ENCODE measurements at places on chromosomes 5 and 9.
A peak's percentile ranks its signal among the peaks of the same experiment; 100 is the strongest.

DNA sequence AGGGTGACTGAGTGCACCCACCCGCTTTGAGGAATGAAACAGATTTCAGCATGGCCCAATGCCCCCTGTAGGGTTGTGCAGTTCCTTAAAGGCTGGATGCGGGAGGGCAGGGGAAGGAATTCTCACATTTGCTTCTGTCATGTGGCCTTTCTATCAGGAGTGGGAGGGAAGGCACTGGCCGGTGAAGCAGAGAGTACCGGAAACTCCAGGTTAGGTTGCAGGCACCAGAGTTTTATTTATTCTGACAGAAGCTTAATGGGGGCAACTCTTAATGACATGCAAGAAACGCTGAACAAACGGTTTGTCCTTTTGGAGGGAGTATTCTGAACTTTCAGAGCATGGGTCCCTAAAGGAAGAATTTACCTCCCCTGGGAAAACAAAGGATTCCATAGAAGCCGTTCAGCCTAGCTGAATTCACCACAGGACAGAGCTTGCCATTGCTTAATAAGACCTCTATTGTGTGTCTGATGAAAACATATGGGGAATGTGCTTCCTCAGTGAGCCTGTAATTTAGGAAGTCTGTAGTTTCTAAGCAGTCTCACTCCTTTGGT, 44.1 kb upstream of the EQTN start:
- DNase-seq: no peak

DNA sequence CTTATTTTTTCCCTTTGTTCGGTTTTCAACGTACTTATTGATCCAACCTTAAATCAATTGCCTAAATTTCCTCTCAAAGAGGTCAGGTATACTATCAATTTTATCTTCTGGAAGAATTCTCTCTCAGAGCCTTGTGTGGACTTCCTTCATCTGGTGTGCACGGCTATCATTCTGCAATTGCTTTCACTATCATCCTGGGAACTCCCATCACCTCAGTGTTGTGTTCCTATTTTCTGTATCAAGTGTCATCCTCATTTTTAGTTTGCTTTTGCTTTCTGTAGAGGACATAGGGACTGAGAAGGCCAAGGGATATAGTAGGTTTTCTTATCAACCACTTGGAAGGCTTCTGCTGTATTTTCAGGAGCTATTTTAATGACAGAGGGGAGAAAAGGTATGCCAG, 11.3 kb downstream of the STOM start:
- peak; percentile 13 for DNase-seq

DNA sequence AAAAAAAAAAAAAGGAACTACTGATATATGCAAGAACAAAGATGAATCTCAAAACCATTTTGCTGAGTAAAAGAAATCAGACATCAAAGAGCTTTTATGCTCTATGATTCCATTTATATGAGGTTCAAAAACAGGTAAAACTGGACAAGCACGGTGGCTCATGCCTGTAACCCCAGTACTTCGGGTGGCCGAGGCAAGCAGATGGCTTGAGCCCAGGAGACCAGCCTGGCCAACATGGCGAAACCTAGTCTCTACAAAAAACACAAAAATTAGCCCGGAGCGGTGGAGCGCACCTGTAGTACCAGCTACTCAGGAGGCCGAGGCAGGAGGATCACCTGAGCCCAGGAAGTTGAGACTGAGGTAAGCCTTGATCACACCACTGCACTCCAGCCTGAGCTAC, 7.8 kb downstream of the PTBP3 start:
- no peak for DNase-seq

- no peak for DNase-seq
Observed at GRCh38 chr5:84862132-84862531, 477.5 kb upstream of the EDIL3 start.

DNA sequence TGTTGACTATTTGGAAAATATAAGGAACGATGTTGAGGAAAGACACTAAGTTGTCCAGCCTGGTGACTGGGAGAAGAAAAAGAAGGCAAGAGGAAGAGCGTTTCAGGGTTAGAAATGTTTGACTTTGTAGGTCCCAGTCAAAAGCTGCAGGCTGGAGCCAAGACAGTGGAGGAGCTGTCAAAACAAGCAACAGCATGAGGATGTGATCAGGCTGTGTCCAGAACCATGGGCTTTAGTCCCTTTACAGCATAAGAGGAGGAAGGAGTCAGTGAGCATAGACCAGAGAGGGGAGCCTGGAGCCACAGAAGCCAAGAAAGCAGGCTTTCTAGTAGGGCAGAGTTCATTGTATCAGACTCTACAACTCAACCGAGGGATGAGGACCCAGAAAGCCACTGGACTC, 658.5 kb downstream of the BNC2 start:
- DNase-seq: no peak

- no peak for DNase-seq
Observed at GRCh38 chr5:108398964-108399363, 17.1 kb upstream of the FBXL17 start.

DNA sequence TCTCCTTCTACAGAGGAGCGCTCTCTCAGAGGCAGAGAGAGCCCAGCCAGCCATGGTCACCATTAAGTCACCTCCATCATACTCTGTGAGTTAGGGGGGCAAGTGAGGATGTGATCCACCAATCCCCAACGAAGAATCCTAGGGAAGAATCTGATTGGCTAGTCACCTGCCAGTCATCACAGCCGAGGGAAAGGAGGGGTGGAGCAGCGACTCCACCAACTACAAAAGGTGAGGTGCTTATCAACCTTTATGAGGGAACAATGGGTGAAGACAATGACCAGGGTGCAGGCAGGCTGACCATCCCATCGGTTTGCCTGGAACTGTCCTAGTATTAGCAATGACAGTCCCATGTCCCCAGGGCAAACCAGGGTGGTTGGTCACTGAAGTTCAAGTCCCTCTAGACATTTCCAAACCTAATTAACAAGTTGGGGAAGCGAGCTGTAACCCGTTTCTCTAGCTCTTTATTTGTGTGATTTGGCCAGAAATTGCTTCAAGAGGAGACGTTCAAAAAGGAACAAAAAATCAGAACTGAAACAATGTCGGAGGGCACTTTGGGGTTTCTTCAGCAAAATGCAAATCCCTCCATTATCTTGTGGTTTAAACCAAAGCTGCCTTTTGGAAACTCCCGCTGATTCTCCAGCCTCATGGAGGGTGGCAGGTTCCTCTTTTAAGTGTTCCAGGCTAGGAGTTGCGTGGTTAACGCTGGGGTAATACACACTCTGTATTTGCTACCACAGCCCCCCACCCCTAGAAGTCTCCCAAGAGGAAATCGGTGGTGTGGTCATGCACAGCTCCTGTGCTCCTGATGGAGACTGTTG, 18.8 kb upstream of the FCN1 start:
- no peak for DNase-seq

- no peak for DNase-seq
Observed at GRCh38 chr9:89319015-89319905, 960 bp downstream of the SECISBP2 start.

DNA sequence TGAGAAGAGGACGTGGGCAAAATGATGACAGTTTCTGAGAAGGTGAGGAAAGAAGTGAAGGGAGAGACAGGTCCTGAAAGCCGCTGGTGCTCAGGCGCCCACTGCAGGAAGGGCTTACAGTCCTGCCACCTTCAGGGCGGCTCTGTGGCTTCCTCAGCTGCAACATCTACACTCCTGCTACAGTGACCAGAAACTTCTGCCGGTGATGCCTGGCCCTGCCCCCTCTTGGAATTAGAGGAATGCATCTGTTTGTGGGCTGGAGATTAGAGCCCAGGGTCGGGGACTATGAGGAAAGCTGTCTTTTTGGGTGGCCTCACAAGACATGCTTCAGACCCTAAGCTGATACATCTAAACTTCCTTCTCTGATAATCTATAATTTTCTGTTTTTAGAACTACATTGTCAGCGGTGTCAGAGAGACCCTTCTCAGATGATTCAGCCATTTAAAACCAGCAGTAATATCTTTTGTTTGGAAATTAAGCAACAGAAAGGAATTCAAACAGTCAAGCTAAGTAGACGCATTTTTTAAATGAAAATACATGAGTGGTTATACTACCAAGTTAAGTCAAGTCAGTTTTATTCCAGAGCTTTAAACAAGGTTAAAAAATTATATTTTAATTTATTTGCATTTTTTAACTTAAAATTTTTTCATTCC, 30.4 kb downstream of the PRDM6 start:
- no peak for DNase-seq

- DNase-seq: no peak
Observed at GRCh38 chr9:99391937-99392594, 170.0 kb downstream of the SEC61B start.

DNA sequence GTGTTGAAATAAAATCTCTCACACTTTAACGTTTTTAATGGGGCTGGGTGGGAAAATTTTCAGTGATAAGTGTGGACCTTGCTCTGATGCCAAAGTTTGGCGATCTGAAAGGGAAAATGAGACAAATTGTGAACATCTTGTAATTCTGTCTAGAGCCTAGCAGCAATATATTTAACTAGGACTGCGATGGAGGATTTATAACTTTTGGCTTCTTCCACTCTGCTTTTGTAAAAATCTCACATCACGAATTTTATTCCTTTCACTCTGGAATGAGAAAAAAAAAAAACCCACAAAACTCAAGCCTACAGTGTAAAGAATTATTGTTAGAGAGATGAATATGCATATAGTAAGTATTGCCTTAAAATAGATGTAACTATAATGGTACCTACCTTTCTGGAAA, 19.9 kb downstream of the CCNH start:
- no peak for DNase-seq

DNA sequence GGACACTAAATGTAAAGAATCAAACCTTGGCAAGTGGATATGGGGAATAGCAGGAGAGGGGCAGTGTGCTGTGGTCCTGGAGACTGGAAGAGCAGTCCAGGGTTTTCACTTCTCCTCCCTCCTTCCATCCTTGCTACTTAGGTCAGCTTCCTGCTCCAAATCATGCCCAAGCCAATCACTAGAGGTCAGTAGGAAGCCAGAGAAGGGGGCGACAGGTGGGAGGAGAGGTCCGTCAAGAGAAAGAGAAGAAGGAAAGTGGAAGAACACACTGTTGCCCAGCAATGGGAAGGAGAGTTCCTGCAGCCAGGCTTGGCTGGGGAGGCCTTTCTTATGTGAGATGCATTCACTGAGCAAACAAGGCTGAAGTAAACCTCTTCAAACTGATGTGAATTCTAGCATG, 289.6 kb downstream of the DTWD2 start:
- no peak for DNase-seq

DNA sequence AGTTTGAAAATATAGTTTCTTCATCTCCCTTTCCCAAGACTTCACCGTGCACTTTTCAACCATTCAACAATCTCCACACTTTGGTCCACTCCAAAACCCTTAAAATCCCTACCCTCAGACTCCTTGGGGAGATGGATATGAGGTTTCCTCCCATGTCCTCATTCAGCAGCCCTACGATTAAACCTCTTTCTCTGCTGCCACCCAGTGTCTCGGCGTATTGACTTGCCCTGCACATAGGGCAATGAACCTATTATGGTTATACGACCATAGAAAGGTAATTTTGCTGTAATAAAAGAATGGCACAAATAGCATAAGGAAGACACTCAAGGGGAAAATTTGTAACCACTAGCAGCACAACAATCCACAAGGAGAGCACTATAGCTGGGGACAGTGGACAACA, 803.5 kb downstream of the TLE1 start:
- DNase-seq: no peak

DNA sequence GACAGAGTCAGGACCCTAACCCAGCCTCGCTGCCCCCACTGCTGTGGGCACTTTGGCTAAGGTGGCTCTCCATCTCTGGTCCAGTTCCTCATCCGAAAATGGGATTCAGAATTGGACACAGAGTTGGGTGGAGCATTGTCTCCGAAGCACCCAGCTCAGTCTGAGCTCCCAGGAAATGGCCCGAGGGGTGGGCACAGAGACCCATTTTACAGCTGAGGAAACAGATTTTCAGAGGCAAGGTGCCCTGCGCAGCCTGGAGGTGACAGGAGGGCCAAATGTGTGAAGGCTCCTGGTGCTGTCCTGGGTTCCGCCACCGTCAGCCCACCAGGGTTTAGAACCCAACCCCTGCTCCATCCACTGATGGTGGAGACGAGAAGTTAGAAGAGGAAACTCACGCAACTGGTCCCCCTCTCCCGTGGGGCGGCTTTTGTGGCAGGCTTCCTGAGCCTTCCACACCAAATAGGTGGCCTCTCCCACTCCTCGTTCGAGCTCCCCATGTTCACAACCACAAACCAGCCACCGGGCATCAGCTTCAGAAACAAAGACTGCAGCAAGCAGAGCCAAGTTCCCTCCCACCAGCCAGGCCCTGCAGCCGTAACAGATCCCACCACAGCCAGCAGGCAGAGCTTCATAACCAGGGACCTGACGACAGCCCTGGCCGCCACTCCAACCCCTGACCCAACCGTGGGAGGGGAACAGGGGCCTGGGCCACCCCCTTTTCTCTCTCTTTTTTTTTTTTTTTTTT, 90.9 kb upstream of the LMX1B start:
- no peak for DNase-seq

- DNase-seq: no peak
Observed at GRCh38 chr9:128374221-128374675, 3.1 kb downstream of the URM1 start.

GRCh38 chr5:54383941-54384340, 71.6 kb upstream of the HSPB3 start:
- no peak for DNase-seq

DNA sequence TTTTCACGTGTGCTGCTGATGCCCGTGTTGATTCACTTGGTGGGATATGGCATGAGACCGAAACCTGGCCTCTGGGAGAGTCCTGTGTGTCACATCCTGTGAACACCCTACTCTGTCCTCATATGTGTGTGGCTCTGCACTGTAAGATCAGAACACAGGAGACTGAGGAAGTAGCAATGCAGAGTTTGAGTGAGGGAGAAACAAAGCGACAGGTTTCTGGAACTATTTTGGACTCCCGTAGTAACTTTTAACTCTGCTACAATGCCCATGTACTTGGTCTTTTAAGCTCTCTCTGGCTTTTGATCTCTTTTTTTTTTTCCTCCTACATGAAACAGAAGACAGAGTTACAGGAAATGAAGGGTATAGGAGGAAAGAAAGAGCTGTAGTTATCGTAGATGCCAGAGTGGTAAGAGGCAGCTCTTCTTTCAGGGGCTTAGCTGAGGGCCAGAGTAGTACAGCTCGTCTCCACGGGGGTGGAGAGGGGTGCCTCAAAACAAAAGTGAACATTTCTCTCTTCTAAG, 26.6 kb downstream of the GRAMD2B start:
- DNase-seq: peak; percentile 75

GRCh38 chr5:39132792-39133191, 58.6 kb upstream of the RICTOR start:
- DNase-seq: no peak

GRCh38 chr5:133944263-133945185, 23.9 kb downstream of the C5orf15 start:
- no peak for DNase-seq

DNA sequence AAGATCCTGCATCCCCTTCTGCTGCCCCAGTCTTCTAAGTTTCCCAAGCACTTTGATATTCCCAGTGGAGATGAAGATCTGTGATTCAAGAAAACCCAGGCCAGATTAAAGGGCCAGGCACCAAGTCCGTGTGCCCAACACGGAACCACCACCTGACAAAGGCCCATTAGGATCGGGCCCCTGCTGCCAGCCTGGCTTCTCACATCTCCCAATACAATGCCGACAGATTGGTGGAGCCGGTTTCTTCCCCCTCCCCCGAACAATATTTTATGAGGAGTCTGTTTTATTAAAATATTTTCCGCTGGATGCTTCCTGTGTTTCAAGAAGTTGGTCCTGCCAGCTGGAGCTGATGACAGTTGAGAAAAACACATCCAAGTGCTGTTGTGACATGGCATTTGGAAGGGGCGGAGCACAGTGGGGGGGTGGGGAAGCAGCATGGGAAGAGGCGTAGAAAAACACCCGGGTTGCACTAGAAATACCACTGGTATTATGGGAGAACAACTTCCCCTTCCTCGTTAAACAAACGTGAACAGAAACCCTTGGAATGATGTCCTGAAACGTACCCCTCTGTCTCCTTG, 45.0 kb downstream of the CRB2 start:
- DNase-seq: no peak

- DNase-seq: no peak
Observed at GRCh38 chr5:140672455-140673186, 755 bp downstream of the DND1 start.

All from CD4-positive, alpha-beta T cell treated with Interleukin-6 at 100 ng/mL for 8 hours (primary cell).